ENCODE measurements at places on chromosomes 3 and 15.

DNA sequence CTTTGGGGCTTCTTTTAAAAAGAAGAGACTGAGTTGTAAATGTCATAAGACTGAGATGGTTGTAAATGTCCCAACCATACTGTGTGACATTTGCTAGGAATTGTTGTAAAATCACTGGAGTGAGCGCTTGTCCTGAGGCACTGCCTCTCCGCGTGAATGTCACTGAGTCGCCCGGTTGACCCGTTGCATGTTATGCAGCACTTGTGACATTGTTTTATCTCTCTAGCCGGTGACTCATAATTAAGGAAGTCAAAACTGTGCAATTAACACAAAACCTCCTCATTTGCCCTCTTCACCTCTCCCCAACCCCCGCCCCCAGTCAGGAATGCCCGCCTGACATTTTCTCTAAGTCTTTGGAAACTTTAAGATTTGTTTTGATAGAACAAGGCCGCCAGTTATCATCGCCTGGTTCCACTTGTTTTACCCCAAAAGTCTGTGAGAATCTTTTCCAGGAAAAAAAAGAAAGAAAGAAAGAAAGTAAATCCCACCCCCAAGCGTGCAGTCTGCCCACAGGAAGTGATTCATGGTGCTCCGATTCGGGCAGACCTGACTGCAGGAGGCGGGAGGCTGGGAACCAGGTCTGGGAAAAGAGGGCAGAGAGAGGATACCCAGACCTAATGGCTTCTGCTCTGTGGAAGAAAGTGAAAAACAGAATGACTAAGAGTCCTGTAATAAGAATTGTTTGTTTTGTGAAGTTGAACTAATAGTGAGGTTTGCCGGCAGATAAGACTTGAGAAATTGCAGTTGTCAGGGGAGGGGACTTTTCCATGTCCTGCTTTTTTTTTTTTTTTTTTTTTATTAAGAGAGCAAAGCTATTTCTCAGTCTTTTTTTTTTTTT lies 84.8 kb downstream of the SMAD3 start:
- H3K4me1 ChIP-seq: peaks cover 49% of the 10 kb centered on the region
- peak overlapping the region; percentile 91 for H3K27ac ChIP-seq
- no peaks in the 10 kb centered on the region for H3K27me3 ChIP-seq

DNA sequence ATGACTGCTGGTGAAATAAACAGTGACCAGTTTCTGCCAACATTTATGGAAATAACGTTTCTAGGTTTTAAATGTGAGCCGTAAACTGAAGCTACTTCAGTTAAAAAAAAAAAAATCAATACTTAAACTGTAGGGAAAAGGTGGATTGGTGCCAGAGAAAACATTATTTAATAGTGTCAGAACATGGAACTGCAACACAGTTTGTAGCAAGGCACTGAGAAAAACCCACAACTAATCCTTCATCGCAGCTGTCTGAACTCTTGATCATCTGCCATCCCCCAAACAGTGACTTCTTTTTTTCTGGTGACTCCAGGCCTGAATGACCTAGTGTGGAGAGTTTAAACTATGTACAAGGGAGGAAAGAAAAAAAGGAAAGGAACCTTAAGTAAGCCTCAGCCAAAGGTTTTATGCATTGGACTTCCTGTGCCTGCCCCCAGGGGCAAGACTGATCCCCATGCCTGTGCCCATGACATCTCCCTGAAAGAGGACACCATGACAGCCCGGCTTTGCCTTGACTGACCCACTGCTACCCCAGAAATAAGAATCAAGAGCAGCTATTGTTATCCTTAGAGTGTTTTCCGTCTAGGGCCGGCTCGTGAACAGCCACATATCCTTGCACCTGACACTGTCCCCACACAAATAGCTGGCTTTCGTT lies 33.1 kb downstream of the CRTAP start:
- peaks cover 13% of the 10 kb centered on the region for H3K36me3 ChIP-seq
- peak overlapping the region; percentile 45 for H3K27ac ChIP-seq
- H3K4me3 ChIP-seq: no peak overlapping the region
- no peak for DNase-seq
- no peaks in the 10 kb centered on the region for H3K27me3 ChIP-seq

DNA sequence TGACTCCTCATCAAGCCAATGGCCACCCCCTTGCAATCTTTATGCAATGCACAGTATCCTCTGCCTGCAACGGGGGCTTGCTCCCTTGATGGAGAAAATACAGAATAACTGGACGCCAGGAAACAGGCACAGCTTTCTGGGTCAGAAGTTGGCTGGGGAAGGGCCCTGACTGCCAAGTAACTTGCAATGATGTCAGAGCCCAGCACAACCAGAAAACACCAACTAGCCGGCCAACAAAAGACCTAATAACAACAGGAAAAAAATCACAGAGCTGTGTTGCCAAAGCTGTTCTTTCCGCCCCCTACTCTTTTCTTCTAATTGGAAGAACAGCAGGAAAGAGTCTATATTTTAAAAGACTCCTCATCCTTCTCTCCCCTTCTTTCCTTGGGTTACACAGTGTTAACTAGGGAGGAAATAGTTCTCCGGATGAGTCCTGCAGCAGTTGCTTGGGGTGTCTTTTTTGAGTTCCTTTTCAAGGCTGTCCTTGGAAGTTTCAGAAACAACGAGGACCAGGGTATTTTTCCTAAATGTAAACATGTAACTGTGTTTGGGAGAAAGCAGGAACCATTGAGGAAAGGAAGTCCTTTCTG lies 1.4 kb upstream of the SEMA6D start:
- H3K4me3 ChIP-seq: peak overlapping the region; percentile 95
- H3K27ac ChIP-seq: peak overlapping the region; percentile 94
- no peaks in the 10 kb centered on the region for H3K36me3 ChIP-seq

DNA sequence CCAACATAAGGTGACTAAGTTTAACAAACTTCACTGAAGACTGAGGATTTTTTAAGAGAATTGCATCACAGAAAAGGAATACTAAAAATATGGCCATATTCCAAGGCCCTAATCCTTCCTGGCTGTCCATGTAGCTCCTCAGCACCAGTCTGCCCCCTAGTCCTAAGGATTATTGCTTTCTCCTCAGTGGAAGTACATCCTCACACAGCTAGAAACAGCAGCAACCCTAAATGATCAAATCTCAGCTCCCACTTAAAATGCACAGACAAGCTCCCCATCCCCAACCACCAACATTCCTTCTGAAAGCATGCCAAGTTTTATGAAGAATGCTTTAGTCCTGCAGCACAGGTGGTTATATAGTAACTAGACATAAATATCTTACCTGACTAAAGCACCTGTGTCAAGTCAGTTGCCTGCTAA lies 14.7 kb downstream of the ST3GAL6 start:
- H3K27ac ChIP-seq: no peak overlapping the region
- peaks cover 2% of the 10 kb centered on the region for H3K36me3 ChIP-seq
- DNase-seq: no peak

GRCh38 chr3:21055015-21055414 lies 696.0 kb downstream of the ZNF385D start:
- no peak for DNase-seq
- H3K27ac ChIP-seq: no peak overlapping the region
- H3K36me3 ChIP-seq: no peaks in the 10 kb centered on the region

GRCh38 chr3:177358977-177359592 lies 161.8 kb upstream of the TBL1XR1 start:
- peaks cover 66% of the 10 kb centered on the region for H3K4me1 ChIP-seq
- DNase-seq: peak; percentile 60
- peak overlapping the region; percentile 60 for H3K4me3 ChIP-seq
- H3K36me3 ChIP-seq: no peaks in the 10 kb centered on the region
- H3K27ac ChIP-seq: peak overlapping the region; percentile 89
- H3K27me3 ChIP-seq: no peaks in the 10 kb centered on the region

GRCh38 chr3:159082519-159082918 lies 280.7 kb downstream of the MFSD1 start:
- no peak overlapping the region for H3K27ac ChIP-seq
- H3K4me3 ChIP-seq: no peak overlapping the region
- no peaks in the 10 kb centered on the region for H3K27me3 ChIP-seq
- no peaks in the 10 kb centered on the region for H3K36me3 ChIP-seq

- H3K27me3 ChIP-seq: no peaks in the 10 kb centered on the region
- H3K27ac ChIP-seq: no peak overlapping the region
- no peak for DNase-seq
- no peak overlapping the region for H3K4me3 ChIP-seq
- H3K36me3 ChIP-seq: no peaks in the 10 kb centered on the region
- peaks cover 6% of the 10 kb centered on the region for H3K4me1 ChIP-seq
Observed at GRCh38 chr3:112763258-112763657, 83.4 kb downstream of the CD200R1L start.

DNA sequence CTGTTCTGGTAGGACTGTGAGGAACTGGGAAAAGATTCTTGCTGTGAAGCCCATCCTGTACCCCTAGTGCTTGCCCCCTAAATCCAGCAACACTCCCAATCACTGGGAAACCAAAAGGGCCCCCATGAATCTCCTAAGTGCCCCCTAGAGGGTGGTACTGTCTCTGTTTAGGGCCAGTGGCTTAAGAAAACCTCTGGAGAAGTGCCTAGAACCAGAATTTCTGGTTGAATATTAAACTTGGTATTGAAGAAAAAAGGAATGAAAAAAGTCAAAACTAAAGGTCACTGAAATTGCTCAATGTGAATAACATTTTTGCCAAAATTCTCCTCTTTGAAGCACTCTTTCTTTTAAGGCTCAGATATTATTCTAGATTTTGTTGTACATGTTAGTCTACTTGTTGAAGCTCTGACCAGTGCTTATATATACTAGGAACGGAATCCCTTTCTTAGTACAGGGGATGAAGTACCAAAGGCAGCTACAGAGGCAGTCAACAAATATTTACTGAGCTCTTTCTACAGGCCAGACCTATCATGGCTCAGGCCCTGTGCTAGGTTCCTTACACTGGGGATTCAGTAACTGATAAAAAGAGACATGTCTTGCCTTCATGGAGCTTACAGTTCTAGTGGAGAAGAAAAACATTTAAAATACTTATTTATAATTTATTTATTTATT lies 138.8 kb downstream of the MYLK start:
- H3K27me3 ChIP-seq: no peaks in the 10 kb centered on the region
- peaks cover 29% of the 10 kb centered on the region for H3K4me1 ChIP-seq
- no peaks in the 10 kb centered on the region for H3K36me3 ChIP-seq
- DNase-seq: no peak
- H3K27ac ChIP-seq: no peak overlapping the region

GRCh38 chr15:33581032-33581431 lies 270.3 kb downstream of the RYR3 start:
- no peak overlapping the region for H3K4me3 ChIP-seq
- no peak for DNase-seq
- H3K4me1 ChIP-seq: no peaks in the 10 kb centered on the region
- H3K36me3 ChIP-seq: no peaks in the 10 kb centered on the region
- H3K27me3 ChIP-seq: no peaks in the 10 kb centered on the region
- no peak overlapping the region for H3K27ac ChIP-seq

- H3K27ac ChIP-seq: peak overlapping the region; percentile 60
- H3K4me1 ChIP-seq: peaks cover 62% of the 10 kb centered on the region
- no peak overlapping the region for H3K4me3 ChIP-seq
- H3K27me3 ChIP-seq: no peaks in the 10 kb centered on the region
- no peaks in the 10 kb centered on the region for H3K36me3 ChIP-seq
Observed at GRCh38 chr3:102089904-102090720, 240.8 kb downstream of the NFKBIZ start.

DNA sequence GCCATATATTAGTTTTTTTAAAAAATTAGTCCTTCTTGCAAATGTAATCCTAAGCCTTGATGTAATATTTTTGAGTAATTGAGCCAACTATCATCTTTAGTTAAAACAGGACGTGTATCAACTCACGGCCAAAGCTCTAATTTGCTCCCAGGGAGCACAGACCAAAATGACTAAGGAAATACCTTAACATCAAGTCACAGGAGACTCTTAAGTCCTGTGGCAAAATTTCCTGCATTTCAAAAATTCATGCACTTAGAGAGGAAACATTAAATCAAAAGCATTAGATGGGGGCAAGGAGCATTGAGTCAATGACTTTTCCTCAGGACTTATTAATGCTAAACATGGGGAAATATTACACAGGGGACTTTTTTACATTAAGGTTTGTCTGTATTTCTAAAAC lies 276.0 kb downstream of the MFSD1 start:
- H3K36me3 ChIP-seq: no peaks in the 10 kb centered on the region
- no peak for DNase-seq
- H3K4me3 ChIP-seq: no peak overlapping the region
- no peaks in the 10 kb centered on the region for H3K4me1 ChIP-seq
- peaks cover 9% of the 10 kb centered on the region for H3K27me3 ChIP-seq
- no peak overlapping the region for H3K27ac ChIP-seq

DNA sequence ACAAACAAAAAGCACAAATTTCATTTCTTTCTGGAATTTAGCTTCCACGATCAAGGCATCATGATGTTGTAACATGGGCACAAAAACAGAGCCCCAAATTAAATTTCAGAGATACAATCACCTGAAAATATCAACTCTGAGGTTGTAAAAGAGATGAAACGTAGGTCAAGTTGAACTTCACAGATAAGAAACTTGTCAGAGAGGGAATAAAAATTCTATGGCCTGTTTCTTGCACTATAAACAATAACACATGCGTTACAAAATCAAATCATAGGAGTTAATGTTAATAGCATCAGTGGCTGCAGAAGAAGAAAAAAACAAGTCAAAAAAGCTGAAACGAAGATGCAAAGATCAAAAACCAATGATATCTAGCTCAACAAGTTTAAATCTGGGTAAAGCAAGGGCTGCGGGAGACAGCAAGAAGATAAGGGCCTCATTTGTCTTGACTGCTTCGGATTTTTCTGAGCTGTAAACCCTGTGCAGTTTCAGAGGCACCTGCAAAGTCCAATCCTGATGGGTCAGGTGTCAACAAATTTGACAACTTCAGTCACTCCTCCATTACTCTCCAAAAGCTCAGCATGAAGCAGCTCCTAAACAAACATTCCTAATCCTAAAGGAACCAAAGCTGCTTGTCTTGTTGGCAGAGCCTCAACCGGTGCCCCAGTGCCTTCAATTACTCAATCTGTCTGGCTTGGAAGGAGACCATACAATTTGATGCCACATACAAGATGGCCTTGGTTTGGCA lies 219.8 kb downstream of the STT3B start:
- H3K4me1 ChIP-seq: peaks cover 68% of the 10 kb centered on the region
- H3K27ac ChIP-seq: peak overlapping the region; percentile 68
- H3K36me3 ChIP-seq: peaks cover under 1% of the 10 kb centered on the region
- DNase-seq: no peak
- no peak overlapping the region for H3K4me3 ChIP-seq

DNA sequence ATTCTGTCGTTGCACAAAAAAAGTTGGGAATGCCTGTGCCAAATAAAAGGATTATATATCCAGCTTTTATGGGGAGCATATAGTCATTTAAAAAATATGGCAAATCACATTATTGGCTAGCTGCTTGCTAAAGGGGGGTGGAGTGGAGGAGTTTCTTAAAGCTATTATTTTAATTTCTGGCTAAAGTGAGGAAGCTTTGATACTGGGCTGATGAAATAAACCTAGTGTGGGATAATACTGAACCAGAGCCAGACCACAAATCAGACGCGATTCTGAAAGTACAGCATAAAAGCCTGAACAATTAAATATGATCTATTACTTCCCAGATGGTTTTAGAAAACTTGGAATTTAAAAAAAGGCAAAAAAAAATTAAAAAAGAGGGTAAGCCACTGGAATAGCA lies 14.4 kb downstream of the POLR2M start:
- peaks cover 37% of the 10 kb centered on the region for H3K36me3 ChIP-seq
- DNase-seq: no peak
- H3K4me1 ChIP-seq: peaks cover 23% of the 10 kb centered on the region
- H3K27ac ChIP-seq: peak overlapping the region; percentile 82
- no peak overlapping the region for H3K4me3 ChIP-seq
- no peaks in the 10 kb centered on the region for H3K27me3 ChIP-seq

Data from mesothelial cell of epicardium (in vitro differentiated cells).